ENCODE measurements at places on chromosomes 5 and 9.

GRCh38 chr5:150703762-150704161 is 2.9 kb upstream of the RBM22 start:
- no peak for DNase-seq

DNA sequence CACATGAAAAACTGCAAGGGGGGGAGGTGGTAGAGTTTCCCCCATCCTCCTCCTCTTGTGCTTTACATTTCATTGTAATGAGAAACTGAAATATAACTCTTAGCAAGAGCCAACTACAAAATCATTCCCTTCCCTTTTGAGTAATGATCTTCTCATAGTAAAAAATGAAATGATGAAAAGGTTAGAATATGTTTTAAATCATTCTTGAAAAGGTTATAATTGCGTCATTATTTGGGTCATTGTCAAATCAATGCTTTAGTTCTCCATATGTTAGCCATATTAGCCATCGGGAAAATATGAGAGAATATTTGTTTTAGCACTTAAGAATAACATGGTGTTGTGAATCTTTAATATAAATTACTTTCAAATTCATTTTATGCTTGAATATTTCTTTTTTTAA is 1185.0 kb upstream of the CDH18 start:
- DNase-seq, result no peak

GRCh38 chr9:27801545-27801944 is 228.3 kb upstream of the C9orf72 start:
- DNase-seq, result no peak

DNA sequence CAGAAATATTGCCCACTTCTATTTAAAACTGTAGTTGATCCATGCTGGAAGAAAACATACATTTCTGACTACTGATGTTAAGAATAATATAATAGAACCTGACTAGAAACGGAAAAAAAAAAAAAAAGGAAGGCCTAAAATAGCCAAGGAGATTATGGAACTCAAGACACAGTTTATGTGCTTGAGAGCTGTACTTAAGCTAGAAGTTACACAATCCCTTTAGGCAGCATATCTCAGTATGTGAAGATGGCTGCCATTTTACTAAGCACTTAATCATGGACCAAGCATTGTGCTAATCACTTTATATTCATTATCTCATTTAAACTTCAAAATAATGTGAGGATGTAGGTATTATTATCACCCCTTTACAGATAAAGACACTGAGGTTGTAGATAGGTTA is 73.0 kb upstream of the NR4A3 start:
- no peak for DNase-seq

GRCh38 chr5:1416856-1417469 is 28.3 kb downstream of the SLC6A3 start:
- no peak for DNase-seq

DNA sequence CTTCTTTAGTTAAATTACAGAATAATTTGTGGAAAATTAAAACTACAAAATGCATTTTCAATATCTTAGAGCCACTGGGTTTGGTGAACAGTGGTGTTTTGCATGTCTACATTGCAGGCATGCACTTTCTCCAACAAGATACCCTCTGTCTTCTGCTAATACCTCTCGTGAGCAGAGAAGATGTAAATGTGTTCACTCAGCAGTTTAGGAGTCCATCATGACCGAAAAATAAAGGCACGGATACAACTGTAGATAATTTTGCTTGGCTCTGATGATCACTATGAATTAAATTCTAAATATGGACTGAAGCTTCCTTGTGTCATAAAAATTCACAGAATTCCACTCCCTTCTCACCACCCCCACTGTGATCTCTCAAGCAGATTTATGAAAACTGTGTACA is 313.8 kb downstream of the GLIS3 start:
- DNase-seq, result no peak

DNA sequence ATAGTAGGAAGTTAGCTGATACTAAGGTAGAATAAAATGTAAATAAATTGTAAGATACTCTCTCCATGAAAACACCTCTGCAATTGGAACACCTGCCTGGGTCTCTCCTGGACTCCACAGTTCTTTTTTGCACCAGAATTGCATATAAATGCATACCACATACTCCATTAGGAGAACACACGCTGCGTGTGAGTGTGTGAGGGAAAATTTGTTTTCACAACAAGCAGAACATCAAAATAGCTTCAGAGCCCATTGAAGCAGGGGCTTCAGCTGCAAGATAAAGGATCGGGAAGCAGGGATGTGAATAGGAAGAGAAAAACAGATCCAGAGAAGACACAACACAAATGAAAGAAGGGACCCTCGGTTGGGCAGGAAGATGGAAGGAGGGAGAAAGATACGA is 389.8 kb upstream of the BRINP1 start:
- no peak for DNase-seq

- DNase-seq, result no peak
Observed at GRCh38 chr9:122276096-122276495, 11.4 kb downstream of the MRRF start.

GRCh38 chr9:73210886-73211666 is 59.4 kb downstream of the ANXA1 start:
- no peak for DNase-seq

DNA sequence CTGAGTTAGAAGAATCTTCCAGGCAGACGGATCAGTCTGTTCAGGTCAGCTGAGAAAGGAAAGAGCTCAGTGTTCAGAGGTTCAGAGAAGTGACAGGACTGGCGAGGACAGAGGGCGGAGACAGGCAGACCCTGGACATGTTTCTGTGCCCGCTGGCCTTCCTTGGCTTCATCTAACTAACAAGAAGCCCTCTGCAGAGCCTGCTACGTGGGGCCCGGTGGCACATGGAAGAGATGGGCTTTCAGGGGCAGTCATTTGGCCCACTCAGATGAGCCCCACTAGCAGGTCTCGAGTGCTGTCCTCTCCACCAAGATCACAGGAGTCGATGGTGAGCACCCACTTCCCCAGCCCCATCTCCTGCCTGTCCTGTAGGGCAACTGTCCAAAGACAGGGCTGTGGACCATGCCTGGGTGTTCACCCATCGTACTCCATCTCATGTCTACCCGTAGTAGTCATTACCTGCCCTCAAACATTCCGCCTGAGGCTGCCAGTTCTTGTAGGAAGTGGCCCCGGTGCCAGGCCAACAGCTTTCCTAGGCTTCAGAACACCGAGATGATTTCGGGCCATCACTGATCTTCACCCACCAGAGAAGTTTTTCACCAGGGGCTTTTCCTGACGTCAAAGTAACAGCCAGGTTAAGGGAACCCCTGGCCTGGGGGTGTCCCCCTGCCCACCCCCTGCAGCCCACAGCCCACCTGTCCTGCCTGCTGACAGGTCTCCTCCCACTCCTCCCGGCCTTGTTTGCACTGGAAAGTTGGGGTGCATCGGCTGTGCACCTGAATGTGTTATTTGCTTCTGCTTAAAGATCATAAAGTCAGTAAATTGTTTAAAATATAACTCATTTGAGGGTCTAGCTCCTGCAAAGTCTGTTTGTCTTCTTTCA is 14.0 kb downstream of the IRX2 start:
- no peak for DNase-seq

DNA sequence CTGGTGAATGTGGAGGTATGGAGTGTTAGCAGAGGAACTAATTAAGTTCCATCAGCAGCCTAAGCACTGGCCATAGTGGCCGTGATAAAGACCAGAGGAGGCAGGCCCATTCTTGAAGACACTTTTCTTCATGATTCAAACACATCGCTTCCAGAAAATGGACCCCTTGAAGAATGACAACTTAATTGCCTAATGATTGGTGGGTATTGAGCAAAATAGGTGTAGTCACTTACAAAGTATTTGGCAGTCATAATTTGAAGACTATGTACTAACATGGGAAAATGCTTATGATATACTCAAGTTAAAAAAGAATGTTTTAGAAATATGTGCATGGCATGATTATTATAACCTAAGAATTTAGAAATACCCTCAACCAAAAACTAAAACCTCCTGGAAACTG is 44.8 kb downstream of the MEGF10 start:
- DNase-seq, result no peak

DNA sequence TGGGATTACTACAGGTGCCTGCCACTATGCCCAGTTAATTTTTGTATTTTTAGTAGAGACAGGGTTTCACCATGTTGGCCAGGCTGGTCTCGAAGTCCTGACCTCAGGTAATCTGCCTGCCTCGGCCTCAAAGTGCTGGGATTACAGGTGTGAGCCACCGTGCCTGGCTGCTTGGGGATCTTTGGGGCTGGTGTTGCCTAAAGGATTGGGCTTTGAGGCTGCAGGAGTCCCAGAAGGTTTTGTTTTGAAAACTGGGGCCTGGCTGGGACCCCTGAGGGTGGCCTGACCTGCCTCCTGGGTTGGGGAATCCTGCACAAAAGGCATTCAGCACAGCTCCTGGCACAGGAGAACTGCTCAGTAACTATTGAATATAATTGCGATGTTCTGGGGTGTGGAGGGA is 25.1 kb upstream of the SHB start:
- DNase-seq, result no peak

DNA sequence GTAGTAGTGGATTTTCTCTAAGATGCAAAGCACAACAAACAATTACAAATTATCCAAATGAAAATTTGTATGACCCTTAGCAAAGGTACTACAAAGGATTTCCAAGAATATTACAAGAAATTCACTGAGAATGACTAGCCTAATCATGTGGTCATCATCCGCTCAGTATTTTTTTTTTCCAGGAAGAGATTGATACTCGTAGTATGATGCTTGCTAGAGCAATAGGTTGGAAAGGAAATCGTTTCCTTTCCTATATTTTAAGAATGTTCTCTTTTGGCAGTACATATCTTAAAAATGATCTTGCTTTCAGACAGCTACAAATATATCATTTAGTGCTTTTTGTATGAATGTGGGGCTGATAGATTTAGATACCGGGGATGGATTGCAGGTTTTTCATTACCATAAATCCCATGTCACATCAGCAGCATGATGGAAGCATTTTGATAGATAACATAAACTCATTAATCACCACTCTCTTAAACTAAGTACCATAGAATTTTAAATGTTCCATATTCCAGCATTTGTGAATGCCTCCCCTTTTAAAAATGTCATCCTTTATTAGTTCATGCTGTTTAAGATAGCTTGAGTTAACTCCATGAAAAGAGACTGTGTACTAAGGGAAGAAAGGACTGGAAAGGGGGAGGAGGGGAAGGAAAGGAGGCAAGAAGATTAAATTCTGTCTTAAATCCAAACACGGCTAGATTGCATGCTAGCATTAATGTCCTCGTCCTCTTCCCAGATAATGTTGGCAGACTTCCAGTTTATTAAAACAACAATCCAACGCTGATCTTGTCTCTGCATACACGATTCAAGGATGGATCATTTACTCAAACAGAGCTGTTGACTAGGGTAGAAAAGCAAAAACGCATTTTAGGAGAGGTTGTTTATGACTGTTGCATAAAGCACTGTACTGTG is 311.7 kb upstream of the ZNF608 start:
- DNase-seq, result no peak

- peak; percentile 96 for DNase-seq
Observed at GRCh38 chr9:79686381-79687130, 114.8 kb downstream of the TLE4 start.

DNA sequence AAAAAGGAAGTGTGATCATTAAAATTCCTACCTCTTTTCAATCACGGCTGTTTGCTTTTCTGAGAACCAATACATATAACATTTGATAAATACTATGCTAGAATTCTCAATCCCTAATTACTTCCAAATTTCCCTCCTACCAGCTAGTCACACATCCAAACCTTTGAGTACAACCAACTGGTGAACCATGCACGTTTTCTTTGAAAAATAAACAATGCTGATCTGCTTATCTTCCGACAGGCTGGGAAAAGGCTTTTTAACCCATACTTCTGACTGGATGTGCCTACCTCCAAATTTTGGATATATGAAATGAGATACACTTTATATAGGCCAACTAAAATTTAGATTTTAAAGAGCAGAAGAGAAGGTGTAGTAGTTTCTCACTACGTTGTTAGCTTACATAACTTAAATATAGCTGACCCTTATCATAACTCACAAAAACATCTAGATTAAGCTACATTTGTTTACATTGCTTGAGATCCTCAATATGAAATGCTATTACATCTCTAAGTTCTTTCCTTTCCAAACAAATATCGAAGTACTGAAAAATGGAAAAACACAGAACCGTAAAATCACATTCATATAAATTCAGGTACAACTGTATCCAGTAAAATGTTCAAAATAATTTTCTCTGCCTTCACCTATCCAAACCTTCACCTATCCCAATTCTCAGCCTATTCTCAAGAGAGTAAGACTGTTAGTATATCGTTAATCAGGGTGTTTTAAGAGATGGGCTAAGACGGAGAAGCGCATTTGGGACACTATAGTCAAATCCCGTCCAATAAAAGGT is 2.1 kb downstream of the NR3C1 start:
- no peak for DNase-seq

- DNase-seq, result peak; percentile 75
Observed at GRCh38 chr9:35385042-35385441, 104.9 kb upstream of the RUSC2 start.

- no peak for DNase-seq
Observed at GRCh38 chr5:144328980-144329379, 158.3 kb downstream of the KCTD16 start.

DNA sequence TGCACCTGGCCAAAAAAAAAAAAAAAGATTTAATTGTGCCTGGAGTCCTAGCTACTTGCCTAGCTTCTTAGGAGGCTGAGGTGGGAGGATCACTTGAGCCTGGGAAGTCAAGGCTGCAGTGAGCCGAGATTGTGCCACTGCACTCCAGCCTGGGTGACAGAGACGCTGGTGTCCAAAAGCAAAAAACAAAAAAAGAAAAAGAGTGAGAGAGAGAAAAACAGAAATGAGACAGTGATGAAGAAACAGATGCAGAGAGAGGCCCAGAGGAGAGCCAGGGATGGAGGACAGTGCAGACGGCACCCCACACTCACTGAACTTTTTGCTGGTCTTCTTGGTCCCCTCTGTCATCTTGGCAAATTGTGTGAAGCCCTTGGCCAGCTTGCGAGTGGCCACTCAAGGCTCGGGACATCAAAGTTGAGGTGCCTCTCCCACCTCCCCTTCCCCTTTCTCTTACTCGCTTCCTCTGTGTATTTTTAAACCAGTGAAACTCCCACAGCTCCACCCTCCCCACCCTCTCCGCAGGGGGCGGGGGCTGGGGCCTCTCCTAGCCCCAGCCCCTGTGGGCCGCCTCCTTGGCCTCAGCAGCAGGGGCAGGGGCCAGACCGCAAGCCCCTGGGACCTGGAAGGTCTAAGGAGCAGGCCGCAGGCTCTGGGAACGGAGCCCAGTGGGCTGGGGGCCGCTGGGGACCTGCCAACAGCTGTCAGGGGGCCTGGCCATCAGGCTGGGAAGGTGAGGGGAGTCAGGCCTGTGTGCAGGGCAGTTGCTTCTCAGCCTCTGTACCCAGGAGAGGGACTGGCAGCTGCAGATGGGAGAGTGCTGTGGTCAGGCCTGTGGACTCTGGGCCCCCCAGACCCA is at the start of gene SH2D3C:
Gene SH2D3C, minus strand, starts transcription at position 387 of the 856 bp plus-strand sequence. Its CDS starts 39 bp downstream, at position 348.
- no peak for DNase-seq

- peak; percentile 21 for DNase-seq
Observed at GRCh38 chr5:68424799-68425537, 209.4 kb downstream of the PIK3R1 start.

DNA sequence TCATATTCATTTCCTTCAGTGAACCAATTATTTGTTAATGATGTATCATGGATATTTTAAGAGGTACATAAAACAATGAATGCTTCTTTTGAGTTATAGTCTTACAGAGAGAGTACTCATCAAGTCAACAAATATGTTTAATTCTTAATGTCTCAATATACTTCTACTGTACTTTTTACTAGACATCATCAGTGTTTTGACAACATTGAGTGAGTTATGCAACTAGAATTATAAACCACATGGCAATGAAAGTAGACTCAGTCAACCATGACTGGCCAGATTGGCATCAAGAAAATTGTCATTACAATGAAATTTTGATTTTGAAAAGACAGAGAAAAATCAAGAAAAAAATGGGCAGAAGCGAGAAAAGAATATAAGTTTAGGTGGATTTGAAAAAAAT is 1248.1 kb upstream of the CDH18 start:
- DNase-seq, result no peak

GRCh38 chr9:75891277-75891741 is 836 bp downstream of the PCSK5 start:
- peak; percentile 12 for DNase-seq

All from stromal cell of bone marrow (primary cell).